ENCODE measurements at places on chromosomes 12 and 14.
A peak's percentile ranks its signal among the peaks of the same experiment; 100 is the strongest.

GRCh38 chr12:52371716-52372115 is 4.4 kb upstream of the KRT85 start:
- no peak for DNase-seq

DNA sequence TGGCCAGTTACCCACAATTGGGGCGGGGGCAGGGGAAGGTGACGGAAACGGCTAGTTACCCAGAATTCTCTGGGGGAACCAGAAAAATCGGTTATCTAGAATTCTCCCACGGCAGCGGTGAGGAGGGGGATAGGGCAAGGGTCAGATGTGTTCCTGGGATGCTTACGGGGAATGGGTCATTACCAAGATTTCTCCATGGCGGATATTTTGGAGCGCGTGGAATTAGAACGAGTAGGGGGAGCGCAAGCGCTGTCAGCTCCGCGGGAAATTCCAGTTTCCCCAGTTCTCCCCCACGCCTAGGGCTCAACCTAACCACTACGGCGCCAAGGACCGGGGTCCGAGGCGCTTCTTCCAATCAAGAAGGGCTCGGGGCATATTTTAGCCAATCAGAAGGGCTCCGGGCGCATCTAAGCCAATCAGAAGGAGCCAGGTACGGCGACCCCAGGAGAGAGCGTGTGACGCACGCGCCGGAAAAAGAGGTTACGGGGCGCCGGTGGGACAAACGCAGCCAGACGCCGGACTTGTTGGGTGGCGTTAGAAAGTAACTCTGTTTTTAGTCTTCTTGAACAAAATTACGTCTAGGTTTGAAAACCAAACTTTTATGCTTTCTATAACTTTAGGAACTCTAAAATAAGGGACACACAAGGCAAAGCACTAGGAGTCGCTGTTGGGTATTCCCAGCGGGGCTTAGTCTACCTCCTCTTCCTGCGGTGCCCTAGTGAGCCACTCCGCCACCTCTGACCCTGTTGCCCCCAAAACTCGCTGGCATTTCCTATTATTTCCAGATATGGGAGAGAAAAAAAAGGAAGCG is at the start of gene PAN2:
TSS of gene PAN2 (minus strand) at position 322 of the 811 bp plus-strand sequence. CDS start 906 bp downstream, outside the sequence.
- DNase-seq = peak; percentile 84

- DNase-seq = no peak
Measured at GRCh38 chr12:57604454-57604991, at the start of gene DTX3. Gene DTX3, plus strand, starts transcription at chr12:57604824. Its CDS starts 1,694 bp downstream, at chr12:57606518.

GRCh38 chr12:106632797-106633450 is 50.1 kb downstream of the RFX4 start:
- DNase-seq = no peak

DNA sequence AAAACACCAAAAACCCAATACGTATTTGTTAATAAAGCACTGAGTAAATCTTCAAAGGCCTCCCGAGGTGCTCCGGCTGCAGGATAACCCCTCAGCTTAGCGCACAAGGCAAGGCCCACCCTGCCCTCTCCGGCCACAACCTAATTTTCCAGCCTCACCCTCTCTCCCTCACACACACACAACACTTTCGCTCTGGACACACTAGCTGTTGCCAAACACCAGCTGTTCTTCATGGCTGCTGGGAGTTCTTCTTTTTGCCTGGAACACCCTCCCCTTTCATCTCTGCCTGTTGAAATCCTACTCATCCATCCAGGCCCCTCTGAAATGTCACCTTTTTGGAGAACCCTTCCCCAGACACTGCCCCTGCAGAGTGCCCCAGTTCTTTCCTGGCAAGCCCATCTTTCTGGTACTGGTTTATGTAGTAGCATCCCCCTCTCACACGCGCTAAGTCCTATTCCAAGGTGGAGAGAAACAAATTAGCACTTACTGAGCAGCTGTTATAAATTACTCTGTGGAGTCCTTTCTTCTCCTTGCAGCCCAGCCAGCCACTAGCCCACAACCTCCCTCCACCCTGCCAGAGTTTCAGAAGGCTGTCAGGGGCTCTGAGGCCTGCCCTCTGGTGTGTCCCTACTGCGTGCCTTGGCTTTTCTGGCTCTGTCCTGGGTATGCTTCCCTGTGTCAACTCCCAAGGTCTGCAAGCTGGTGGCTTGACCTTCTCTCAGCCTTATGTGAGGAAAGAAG is 805 bp upstream of the CRACR2A start:
- no peak for DNase-seq

- DNase-seq = no peak
Measured at GRCh38 chr12:30585877-30586276, 109.8 kb downstream of the IPO8 start.

Data from BJ (cell line).